ENCODE measurements at places on chromosomes 2 and 18.
A peak's percentile ranks its signal among the peaks of the same experiment; 100 is the strongest.

- no peak for DNase-seq
Observed at GRCh38 chr2:172097557-172098131, 5.1 kb downstream of the DLX2 start.

DNA sequence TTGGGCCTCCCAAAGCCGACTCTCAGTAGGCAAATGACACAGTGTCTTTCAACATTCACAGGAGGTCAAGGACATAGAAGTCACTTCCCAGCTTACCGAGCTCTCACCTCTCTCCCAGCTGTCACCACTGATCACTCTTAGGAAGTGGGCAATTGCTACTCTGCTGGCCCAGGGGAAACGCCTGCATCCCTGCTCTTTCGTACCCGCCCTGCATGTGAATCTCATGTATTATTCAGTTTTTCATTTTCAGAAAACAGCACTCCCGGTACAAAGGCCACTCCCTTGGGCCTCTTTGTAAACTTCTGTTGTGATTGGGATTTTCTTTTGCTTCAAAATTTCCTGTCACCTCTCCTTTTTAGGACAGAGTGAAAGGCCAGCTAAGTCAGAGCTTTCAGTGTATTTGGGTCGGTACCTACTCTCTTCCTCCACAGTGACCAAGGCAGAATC lies 15.4 kb downstream of the MRPL44 start:
- no peak for DNase-seq

DNA sequence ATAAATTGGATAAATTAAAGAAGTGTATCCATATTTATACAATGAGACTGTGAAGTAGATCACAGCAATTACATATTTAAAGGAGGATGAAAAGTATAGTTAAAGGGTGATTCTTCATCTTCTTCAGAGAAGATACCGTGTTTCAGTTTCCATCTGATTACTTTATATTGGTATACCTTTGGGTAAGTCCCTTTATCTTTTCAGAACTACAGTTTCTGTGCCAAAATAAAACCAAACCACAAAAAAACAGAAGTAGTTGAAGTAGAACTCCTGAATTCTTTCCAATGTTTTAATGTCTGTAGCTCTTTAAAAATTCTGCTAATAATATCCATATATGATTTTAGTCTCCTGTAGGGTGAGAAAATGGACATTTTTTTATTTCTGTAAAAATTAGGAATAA lies 231.2 kb upstream of the LINC00305 start:
- peak; percentile 11 for DNase-seq

DNA sequence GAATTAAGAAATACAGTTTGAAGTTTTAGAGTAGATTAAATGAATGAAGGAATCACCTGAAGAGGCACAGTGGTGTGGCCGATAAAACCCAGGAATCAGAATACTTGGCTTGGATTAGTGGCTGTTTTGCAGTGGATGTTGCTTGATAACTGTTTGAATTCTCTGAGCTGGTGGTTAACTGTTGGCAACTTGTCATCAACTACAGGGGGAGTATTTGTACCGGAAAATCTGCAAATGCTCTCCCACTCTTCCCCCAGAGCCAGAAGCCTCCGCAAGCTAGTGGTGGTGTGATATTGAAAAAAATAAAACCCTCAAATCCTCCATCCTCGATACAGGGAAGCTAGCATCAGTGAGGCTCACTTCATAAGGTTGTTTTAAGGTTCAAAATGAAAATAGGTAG lies 326.7 kb downstream of the DPP10 start:
- no peak for DNase-seq

GRCh38 chr2:184611361-184612085 lies 13.2 kb downstream of the ZNF804A start:
- peak; percentile 50 for DNase-seq

DNA sequence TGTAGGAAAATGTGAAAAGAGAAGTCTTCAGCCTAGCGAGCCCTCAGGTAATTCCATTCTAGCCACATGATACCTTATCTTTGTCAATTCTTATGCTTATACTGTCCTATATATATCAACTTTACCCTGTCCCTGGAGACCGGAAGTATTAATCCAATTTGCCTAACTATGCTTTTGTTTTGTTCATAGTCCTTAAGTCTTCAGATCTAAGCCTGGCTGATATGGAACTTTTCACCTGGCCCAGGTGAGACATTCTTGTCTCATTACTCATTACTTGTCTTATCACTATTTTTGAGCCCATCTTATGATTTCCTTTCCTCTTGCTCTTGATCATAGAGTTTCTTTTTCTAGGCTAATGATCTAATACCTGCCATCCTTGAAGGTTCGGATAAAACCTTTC lies 194.1 kb upstream of the FANCL start:
- DNase-seq = no peak

DNA sequence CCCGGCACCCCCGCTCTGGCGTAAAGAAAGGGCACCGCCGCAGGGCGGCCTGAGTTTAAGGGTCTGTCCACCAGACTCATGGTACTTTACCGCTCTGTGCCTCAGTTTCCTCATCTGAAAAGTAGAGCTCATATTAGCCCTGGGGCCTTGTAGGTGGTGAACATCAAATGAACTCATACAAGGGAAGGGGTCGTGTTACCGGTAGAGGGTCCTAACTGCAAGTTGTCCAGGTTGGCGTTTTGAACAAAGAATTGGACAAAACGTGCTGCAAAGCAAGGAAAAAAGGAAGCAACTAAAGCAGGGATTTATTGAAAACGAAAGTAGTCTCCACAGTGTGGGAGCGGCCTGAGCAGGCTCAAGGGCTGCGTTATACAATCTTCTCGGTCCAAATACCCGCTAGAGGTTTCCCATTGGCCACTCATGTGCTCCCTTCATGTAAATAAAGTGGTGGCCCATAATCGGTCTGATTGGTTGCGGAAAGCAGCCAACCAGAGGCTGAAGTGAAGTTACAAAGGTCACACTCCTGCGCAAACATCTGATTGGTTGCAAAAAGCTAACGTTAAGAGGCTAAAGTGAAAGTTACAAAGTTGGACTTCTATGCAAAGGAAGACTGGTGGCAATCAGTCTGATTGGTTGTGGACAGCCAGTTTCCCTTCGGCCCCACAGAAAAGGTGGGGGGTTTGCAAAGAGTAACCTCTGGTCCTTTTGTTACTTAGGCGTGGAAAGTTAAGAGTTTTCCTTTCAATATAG lies 80.7 kb upstream of the LDLRAD4 start:
- peak; percentile 92 for DNase-seq

DNA sequence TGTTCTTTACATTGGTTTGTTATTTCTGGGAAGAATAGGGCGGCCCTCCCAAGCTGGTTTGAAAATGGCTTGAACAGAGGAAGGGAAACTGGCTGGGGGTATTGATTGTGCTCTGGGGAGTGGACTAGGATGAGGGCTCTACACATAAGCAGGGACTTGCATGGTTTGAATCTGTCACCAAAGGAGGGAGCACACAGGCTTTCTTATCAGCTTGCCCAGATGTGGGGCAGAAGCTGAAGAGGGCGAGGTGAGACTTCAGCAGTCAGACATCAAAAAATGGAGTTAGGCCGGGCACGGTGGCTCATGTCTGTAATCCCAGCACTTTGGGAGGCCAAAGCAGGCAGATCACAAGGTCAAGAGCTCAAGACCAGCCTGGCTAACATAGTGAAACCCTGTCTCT lies 7.2 kb upstream of the RAB12 start:
- DNase-seq = no peak

DNA sequence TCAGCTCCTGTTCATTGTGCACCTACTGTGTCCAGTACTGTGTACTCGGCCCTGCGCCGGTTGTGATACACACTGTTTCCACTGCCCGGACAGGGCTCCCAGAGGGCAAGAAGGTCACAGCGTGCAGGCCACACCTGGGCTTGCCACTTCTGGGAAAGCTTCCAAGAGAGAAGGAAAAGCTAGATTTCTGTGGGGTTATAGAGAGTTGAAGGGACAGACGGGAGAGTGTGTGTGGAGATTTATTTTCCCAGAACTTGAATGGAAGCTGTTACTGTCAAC lies 3.8 kb upstream of the CNDP1 start:
- DNase-seq = no peak

DNA sequence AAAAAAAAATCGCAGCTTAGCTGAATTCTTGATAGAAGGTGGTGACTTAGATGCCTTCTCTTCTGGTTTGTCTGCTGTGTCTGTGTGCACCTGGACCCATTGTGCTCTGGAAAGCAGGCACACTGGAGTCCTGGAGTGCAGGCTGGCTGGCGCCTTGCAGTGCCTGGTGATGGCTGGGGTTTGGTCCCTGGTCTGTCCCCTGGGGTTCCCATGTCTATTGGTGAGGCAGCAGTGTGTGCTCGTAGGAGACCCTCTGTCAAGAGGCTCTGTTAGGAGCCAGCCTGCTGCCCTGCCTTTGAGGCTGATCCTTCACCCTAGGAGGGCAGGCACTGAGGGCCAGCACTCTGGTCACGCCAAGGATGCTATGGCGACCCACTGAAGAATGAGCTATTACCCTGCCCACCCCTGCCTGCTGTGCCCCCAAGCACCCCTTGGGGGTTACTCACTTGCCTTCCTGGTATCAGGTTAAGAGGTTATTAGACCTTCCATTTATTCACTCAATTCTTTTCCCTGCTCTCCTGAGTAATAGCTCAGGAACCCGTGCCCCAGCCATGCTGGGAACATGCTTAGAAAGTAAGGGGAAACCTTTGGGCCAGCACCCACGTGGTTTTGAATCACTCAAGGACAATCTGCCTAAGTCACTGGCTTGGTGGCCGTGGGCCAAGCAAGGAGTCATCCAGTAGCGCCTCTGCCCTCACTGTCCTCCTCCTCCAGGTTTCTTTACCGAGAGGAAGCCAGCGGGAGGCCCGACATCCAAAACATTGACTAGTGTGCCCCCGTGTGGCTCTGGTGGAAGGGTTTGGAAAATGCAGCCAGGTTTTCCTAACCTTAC lies 284.5 kb downstream of the PRKCE start:
- DNase-seq = peak; percentile 80

- no peak for DNase-seq
Observed at GRCh38 chr2:170207901-170208300, 30.0 kb downstream of the MYO3B start.

DNA sequence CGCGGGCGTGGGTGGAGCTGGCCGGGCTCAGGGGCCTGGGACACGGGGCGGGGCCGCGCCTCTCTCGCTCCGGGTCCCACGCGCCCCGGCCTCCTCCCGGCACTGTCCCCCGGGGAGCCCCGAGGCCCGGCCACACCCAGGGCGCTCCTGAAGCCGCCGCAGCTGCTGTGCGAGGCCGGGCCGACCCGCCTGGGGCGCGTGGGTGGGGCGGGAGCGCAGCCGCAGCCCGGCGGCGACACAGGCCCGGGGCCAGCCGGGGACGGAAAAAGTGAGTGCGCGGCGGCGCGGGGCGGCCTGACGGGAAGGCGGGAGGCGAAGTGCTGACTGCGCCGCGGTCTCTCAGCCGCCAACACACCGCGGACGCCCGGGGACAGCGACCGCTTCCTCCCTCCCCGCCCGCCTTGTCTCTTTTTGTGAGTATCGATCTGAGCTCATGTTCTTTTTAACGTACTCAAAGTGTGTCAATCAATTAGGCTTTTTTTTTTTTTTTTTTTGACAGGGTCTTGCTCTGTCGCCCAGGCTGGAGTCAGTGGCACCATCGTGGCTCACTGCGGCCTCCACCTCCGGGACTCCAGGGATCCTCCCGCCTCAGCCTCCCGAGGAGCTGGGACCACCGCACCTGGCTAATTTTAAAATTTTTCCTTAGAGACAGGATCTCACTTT lies 14.5 kb downstream of the PDCD1 start:
- DNase-seq = no peak

DNA sequence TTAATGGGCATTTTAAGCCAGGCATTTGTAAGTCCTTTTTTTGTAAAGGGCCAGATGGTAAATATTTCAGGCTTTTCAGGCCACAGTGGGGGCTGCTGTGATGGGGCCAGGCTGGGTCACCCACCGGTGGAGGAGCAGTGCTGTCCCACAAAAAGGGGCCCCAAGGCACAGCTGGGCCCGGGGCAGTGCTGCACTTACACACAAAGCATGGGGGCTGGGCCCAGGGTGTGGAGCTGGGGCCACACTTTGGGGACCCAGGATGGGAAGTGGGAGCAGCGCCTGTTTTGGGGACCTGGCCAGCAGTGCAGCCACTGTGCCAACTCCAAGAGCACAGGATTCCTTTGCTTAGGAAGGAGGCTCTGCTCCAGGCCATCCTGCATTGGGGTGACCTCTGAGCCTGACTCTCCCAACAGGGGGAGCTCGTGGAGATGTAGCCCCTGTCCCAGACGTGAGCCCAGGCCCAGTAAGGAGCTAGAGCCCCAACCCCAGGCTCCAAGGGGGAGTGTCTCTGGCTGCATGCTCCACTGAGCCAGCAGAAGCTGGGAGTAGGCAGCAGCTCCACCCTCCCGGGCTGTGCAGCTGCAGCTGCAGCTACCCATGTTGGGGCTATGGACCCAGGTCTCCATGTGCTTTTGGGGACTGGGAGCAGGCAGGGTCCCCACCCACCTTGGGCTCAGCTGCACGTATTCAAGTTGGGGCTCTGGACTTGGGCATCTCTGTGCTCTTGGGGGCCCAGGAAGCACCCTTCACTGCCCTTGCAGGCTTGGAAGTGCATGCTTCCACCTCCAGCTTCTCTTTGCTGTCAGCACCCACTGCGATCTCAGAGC lies 1036.5 kb upstream of the CNTNAP5 start:
- DNase-seq = no peak

GRCh38 chr2:150859162-150859561 lies 371.7 kb upstream of the RND3 start:
- DNase-seq = no peak

DNA sequence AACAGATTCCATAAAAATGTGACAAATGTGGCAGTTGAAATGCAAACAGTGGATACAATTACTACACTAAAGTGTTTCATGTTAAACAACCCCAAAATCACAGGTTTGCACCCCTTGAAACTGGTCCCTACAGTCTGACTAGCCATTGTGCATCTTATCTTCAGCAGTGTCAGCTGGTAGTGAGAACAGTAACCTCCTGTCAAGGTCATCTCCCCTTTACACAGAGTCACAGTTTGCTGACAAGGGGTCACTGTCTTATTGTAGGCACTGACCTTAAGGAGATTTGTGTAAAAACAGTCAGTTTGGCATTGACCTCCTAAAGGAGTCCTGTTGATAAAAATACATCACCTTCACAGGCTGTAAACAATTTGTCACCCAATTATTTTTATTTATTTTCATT lies 37.3 kb upstream of the TTC21B start:
- no peak for DNase-seq

DNA sequence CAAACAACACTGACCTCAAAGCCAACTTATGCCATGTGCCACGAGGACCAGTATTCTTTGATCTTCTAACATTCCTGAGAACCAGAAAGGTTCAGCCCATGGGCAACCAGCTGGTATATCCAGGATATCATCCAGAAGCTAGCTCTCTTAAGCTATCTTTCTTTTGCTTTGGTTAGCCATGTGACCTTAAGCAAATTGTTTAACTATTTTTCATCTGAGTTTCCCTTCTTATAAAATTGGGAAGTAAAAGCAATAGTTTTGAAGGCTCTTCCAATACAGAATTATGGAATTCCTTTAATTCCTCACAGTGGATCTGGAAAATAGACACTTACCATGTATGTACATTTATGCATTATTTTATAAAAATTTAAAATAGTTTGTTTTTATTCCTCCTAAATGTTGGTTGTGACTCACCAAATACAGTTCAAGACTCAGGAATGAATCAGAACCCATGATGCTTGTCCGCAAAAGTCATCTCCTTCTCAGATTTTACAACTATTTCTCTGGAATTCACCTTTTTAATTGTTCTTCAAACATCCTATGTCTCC lies 435.7 kb downstream of the ZEB2 start:
- DNase-seq = no peak
